Psoas muscle (tissue), 8 donors: ENCODE measurements at places on chromosomes 2 and 18. TPM values are rescaled to one million over a fixed set of nuclear protein-coding genes. Genes with fewer than 3 reads are reported as not detected.

TUBA3E gene
- polyA plus RNA-seq, result 0.01 TPM

SPEG gene
- polyA plus RNA-seq, result 34.8 TPM

ANKRD53 gene
- 0.27 TPM for polyA plus RNA-seq

GRCh38 chr2:74564222-74564621, 9.7 kb downstream of the DOK1 start:
- no peak for DNase-seq

GRCh38 chr18:79064228-79064627, 5.0 kb upstream of the ATP9B start:
- DNase-seq, result no peak

DNA sequence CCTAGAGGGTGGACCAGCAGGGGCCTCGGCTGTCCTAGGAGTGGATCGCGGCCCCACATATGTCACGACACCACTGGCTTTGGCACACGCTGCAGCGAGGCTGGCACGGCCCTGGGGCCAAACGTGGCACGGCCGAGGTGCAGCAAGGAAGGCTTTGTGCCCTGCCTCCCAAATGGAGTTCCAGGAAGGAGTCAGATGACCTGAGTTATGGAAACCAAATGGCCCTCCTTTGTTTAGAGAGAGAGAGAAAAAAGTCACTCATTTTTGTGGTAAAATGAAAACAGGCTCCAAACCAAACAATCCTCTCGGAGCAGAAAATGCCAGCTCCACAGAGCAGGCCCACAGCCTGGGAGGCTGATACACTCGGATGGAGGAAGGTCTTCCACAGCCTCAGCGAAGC, 105.6 kb downstream of the ANTXR1 start:
- no peak for DNase-seq

GREB1 gene
- polyA plus RNA-seq, result 1.3 TPM

DNA sequence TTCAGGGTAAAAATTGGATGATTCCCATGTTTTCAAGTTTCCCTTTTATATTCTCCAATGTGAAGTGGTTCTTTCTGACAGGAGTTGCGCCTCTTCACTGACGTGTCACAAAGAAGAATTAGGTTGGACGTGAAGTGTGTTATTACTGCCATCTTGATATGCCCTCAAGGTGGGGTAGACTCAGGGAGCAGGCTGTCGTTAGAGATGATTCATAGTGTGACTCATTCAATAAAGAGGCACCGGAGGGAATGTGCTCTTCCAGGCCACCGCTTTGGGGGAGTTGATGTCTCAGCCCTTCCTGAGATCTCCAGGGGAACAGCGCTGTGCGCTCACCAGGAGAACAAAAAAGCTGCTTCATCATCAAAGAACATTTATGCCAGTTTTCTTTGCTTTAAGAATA, 3.6 kb upstream of the DGKD start:
- no peak for DNase-seq

VWC2L gene
- not detected for polyA plus RNA-seq

DNA sequence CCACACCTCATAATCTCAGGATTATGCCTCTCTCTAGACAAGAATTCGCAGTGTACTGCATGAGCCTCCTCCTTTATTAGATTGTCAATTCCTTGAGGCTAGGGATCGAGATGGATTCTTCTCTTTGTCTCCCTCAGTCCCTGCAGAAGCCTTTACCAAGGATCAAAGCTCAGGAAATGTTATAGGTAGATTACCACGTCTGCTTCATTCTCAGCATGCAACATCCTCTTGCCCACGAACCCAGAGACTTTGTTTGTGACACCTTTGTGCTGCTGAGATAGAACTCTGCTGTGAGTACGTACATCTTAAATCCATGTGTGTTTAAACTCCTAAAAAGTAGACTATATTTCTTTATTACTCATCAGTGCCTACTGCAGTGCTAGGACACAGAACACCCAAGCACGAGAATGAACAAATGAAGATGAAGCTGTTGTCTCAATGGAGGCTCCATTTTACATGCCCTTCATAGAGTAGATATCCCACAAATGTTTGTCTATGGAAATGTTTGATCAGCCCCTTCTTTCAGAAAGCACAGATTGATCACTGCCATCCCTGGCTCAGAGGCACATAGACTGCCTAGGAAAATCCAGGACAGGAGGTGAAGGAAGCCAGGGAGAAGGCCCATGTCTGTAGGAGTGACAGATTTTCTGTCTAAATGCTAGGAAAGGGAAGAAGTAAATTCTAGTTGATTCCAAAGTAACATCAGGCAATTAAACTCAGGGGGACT, 98.8 kb upstream of the KLHL29 start:
- DNase-seq, result no peak

LRRTM1 gene
- 0.01 TPM for polyA plus RNA-seq
